Left cardiac atrium (tissue), 4 donors: ENCODE measurements at places on chromosomes 4 and X. TPM values are rescaled to one million over a fixed set of nuclear protein-coding genes. Genes with fewer than 3 reads are reported as not detected.

Gene HSFX3
- not detected for total RNA-seq

DNA sequence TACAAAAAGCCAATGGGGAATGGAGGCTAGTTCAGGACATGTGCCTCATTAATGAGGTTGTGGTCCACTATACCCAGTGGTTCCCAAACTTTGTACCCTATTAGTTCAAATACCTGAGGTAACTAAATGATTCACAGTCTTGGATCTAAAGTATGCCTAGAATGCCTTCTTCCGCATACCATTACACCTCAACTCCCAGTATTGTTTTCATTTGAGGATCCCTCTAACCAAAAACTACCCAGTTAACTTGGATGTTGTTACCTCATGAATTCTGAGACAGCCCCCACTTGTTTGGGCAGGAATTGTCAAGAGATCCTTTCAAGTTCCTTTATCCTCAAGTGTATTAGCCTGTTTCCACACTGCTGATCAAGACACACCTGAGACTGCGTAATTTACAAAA is 439.2 kb downstream of the PCDH10 start:
- no peak for DNase-seq

Gene UCP1
- total RNA-seq, result 4.1 TPM

GRCh38 chr4:30172416-30172815 is 547.8 kb upstream of the PCDH7 start:
- no peak for DNase-seq

DNA sequence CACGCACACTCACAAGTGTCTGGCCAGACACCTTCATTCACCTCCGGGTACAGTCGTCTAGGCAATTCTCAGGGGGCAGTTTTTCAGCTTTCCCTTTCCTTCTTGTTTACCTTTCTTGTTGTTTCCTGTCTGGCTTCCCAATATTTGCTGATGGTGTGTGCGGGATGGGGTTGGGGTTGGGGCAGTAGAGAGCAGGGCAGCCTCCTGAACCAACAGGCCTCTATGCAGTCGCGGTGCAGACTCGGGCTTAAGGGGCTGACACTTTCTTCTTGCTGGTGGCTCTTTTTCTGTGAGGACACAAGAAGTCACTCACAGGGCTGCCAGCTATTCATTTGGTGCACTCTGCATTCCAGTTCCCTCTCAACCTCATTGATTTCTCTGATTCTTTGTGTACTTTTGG is 56.4 kb downstream of the NBDY start:
- no peak for DNase-seq

DNA sequence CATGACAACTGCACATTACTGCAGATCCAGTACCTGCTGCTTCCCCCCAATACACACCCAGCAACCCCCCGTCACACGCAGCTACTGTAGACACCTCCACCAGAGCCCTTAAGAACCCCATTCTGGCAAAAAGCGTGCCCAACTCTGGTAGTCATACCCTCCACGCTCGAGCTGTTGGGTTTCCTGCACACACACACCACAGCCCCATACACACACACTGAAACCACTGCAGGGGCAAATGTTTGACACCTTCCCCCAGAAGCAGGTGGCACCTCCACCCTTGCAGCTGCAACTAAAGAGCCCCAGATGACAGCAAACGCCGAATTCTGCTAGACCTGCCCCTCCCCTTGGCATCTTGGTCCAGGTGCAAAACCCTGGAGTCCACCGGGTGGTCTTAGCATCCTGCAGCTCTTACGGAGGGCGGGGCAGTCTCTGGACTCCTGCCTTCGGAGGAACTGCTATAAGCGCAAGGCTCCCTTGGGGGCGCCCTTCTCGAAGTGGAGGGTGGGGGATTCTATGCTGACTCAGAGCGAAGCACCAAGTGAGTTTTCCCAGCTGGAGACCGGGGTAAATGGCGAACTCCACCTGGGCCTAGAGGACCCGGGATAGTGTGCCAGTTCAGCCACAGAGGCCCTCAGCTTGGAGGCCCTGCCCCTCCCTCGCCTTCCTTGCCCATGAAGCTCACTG is 1.5 kb downstream of the FRMPD3 start:
- no peak for DNase-seq

Gene ZNF141
- total RNA-seq, result 9.0 TPM

GRCh38 chr4:155073852-155074251 is 134.6 kb upstream of the NPY2R start:
- no peak for DNase-seq

- DNase-seq, result no peak
Observed at GRCh38 chr4:76457885-76458284, 22.9 kb downstream of the SHROOM3 start.

- DNase-seq, result no peak
Observed at GRCh38 chrX:39935411-39936064, 162.2 kb downstream of the BCOR start.

GRCh38 chrX:97155816-97156215 is 272.1 kb downstream of the RPA4 start:
- no peak for DNase-seq

GRCh38 chr4:118036336-118036735 is 2.0 kb downstream of the NDST3 start:
- DNase-seq, result no peak

DNA sequence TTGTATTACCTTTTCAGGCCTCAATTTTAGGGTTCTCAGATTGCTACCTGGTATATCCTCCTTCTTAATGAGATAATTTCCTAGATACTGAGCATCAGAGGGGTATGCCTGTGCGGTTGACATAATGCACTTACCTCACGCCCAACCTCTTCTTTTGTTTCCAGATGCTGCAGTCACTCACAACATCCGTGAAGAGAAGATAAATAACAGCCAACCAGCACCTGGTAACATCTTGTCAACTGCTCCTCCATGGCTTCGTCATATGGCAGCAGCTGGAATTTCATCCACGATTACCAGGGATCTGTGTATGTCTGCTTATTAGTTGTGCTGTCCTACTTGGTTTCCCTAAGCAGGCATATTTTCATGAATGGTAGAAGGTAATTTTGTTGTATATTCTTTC is 16.7 kb downstream of the SAGE1 start:
- no peak for DNase-seq

DNA sequence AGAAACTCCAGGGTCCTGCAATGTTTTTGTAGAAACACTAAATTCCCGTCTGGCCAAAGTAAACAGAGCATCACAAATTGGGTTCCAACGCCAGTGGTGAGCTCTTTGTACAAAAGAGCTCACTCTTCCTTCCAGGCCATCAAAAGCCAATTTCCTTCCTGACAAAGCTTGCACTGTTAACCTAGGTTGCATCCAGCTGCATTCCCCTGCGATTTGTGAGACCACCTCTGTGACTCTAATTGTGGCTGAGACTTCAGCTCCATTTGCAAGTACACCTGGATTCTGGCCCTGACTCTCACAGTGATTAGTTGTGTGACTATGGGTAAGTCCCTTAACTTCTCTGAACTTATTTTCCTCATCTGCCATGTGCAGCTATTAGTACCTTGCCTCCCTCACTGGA is 212.5 kb upstream of the CXorf66 start:
- no peak for DNase-seq

Gene RHOXF2
- total RNA-seq, result not detected

Gene RAB41
- total RNA-seq, result not detected

Gene CLIC2
- 14.6 TPM for total RNA-seq

Gene HSFX4
- total RNA-seq, result not detected

Gene TBC1D9
- 17.2 TPM for total RNA-seq

Gene CCDC160
- not detected for total RNA-seq

DNA sequence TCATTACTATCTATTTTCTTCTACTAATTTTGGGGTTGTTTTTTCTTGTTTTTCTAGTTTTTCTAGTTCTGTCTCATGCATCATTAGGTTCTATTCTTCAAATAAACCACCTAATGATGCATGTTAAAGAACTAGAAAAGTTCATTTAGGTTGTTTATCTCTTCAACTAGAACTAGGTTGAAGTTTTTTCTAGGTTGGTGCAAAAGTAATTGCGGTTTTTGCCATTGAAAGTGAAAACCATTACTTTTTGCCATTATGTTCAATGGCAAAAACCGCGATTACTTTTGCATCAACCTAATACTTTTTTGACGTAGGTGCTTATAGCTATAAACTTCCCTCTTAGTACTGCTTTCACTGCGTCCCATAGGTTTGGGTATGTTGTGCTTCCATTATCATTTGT is 64.4 kb upstream of the SLC7A3 start:
- no peak for DNase-seq

GRCh38 chrX:154661170-154661569 is 7.8 kb upstream of the CTAG2 start:
- no peak for DNase-seq

DNA sequence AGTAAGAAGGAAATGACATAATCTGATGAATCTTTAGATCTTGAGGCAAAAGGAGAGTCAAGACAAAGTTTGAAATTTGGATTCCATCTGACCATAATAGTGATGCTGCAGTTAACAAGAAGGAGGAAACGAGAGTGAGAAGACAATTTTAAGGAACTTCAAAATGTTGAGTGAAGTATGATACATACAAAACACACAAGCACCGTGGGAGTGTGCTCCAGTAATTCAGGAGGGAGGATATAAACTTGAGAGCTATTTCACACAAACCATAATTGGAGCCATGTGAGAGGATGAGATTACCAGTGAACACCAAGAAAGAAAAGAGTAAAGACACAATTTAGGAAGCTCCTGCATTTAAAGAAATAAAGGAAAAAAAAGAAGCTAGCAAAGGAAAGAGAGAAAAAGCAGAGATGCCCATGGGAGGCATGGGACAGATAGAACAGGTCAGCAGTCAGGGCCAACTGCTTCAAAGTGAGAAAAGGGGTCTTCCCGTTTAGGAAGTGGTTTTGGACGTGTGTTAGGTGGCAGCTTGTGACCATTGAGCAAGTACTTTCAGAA is 150.7 kb upstream of the SLC7A11 start:
- no peak for DNase-seq

Gene ARHGAP10
- total RNA-seq, result 46.5 TPM

Gene FAM9B
- total RNA-seq, result not detected

DNA sequence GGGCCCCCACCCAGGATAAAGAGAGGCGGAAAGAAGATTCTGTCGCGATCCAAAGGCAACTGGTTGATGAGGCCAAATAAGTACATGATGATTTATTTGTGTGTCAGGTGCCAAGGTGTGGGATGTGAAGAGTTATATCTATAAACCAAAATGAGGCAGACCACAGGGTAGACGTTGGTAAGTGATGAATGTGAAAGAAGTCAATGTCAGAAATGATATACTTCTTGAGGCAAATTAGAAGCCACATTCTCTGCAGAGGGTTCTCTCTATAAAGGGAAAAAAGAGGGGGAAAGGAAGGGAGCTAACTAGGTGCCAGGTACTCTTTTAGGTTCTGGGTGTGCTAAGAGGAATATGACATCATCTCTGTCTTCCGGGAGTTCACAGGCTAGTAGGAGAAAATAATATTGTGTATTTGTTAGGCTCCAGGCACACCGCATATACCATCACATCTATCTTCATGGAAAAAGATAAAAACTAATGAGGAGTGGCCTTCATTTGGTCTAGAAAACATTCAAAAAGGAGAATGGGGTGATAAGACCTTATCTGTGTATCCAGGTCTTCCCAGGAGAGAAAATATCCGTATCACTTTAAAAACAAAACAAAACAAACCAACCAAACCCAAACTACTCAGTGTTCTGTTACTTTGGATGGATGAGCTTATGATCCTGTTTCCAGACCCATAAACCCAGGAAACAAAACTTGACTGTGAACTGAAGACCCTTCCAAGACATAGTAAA is 4.8 kb upstream of the SH2D1A start:
- no peak for DNase-seq

GRCh38 chrX:9626379-9626778 is 139.3 kb downstream of the GPR143 start:
- no peak for DNase-seq

DNA sequence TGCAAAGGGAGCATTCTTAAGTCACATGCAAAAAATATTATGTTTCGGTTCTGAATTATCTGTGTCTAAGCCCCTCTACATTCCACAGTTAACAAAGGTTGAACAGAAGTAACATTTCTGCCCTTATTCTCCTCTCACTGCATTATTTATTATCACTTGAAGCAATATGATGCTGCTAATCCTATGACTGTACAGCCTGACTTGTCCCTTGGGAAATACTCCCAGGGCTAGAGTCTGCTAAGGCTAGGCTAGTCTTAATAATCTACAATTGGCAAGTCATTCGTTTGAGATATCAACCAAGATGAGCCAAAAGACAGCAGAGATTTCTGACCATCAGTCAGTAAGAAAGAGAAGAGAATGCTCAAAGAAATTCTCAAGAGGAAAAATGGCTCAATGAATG is 226.9 kb upstream of the HCCS start:
- DNase-seq, result no peak

Gene IL2
- total RNA-seq, result not detected

Gene DRP2
- total RNA-seq, result 0.05 TPM

- no peak for DNase-seq
Observed at GRCh38 chr4:113502476-113502875, 259.1 kb downstream of the CAMK2D start.

- no peak for DNase-seq
Observed at GRCh38 chr4:109278594-109279031, 23.8 kb downstream of the COL25A1 start.

Gene SPCS3
- total RNA-seq, result 130 TPM

DNA sequence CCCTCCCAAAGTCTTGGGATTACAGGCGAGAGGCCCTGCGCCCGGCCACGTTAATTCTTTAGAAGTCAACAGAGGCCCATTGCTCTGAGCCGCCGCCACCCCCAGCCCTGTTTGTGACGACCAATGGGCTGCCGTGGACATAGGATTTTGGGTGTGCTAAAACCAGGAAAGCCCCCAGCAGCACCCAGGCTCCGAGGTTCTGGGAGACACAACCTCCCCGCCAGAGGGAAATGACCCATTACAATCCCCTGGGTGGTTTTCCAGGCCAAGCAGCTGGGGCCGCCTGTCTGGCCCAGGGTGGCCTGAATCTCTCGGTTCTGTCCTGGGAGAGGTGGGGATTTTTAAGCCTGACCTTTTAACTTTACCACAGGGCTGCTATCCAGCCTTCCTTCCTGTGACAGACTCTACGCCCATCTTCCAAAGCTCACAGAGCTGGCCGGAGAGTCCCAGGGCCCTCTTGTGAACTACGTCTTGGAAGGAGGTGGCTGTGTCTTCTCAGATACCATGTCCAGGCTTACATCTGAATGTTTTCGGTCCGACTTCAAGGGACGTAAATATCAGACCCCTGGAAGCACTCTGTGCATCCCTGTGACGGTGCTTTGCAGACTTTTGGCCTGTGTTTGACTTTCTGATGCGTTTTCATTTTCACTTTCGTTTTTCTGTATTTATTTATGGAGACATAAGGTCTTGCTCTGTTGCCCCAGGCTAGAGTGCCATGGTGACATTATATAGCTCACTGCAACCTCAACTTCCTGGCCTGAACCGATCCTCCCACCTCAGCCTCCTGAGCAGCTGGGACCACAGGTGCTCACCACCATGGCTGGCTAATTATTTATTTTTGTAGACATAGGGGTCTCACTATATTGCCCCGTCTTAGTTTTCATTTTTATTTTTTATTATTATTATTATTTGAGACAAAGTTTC is 36.0 kb downstream of the P2RY8 start:
- DNase-seq, result no peak

Gene CPLX1
- total RNA-seq, result 5.6 TPM

DNA sequence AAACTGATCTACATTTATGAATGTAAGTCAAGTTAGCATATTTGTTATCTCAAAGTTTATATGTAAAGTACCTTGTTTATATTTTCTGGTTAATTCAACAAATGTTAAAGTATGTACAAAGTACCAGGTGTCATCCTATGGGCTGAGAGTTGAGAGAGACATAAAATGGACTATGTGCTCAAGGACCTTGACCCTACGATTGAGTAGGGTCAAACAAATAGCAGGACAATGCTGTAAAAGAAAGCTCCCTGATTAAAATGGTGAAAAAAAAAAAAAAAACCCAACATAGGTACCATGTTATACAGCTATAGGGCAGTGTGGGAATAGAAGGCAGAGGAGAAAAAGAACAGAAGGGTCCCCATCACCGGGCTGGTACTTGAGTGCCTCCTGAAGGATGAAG is 123.4 kb downstream of the CDS1 start:
- DNase-seq, result no peak

GRCh38 chrX:11449613-11450012 is 156.4 kb downstream of the AMELX start:
- DNase-seq, result no peak
